Epithelial cell of prostate (primary cell): ENCODE measurements at places on chromosomes 12 and 14.
A peak's percentile ranks its signal among the peaks of the same experiment; 100 is the strongest.

- DNase-seq, result no peak
These were observed 27.9 kb downstream of the TMEM30B start for GRCh38 chr14:61253064-61253738.

- no peak for DNase-seq
These were observed 92.9 kb downstream of the TMEM30B start for GRCh38 chr14:61188196-61188595.

DNA sequence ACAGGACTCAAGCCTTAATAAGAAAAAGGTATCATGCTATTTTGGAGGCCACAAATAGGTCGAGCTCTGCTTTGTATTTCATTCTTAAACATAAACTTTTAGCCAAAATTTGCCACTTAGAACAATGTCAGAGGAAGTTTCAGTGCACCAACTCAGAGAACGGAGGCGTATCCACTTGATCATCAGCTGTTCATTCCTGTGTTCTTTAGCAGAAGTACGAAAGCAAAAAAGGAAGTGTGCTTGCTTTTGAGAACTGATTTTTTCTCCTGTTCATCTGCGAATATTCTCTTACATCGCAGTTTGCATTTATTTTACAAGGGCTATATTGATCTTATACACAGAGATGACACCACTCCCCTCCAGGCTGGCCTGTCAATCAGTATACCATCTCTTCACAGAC lies 188.6 kb upstream of the SOX5 start:
- DNase-seq, result no peak

DNA sequence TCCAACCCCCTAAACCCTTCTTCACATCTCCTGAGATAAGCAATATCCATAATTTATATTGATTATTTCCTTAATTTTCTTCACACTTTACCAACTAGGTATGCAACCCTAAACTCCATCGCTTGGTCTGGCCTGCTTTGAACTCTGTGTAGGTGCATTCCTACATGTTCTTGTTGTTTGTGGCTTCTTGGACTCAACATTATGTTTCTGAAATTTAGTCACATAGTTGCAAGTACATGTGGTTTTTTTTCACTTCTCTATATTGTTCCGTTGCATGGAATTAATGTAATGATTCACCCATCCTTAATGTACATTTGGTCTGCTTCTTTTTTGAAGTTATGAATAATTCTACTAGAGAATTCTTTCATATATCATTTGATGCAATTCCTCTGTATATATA lies 1.6 kb upstream of the TAS2R30 start:
- DNase-seq, result no peak

- no peak for DNase-seq
These were observed 9.1 kb downstream of the SLC15A4 start for GRCh38 chr12:128814411-128815261.

- peak; percentile 31 for DNase-seq
These were observed 67.3 kb downstream of the SPTB start for GRCh38 chr14:64812412-64812811.

GRCh38 chr12:49352351-49352750 lies 5.7 kb downstream of the DNAJC22 start:
- no peak for DNase-seq

DNA sequence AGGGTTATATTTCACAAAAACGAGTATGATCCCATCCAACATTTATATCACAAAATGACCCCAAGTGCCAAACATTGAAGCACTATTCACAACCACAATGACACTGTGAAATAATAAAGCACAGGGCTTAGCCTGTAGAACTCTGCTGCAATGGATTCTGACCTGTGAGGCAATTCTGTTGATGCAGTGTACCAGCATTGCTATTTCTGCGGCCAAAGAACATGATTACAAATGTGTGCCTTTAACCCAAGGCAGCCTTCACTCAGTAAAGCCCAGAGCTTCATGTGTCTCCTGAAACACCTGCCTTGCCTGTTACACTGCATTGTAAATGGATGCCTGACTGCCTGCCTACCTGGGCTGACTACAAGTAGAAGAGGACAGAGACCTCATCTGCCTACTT lies 158.0 kb downstream of the PPM1H start:
- no peak for DNase-seq

DNA sequence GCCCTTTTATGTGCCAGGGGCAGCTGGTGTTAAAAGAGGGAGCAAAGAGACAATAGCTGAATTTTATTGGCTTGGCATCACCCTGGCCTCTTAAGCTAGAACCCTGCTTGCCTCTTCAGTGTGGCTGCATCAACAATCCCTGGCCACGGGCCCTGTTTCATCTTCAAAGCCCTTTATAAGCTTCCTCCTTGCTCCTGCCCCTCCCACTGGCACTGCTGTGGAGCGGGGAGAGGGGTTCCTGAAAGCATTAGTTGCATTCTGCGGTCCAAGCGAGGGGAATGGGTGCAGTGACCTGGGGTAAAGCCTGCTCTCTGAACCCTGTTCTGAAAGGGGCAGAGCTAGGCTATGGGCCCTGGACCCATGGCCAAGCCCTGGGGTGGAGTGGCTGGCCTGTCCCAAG lies 220 bp upstream of the KRT83 start:
- no peak for DNase-seq

- no peak for DNase-seq
These were observed 180.1 kb downstream of the DACT1 start for GRCh38 chr14:58817846-58818245.

DNA sequence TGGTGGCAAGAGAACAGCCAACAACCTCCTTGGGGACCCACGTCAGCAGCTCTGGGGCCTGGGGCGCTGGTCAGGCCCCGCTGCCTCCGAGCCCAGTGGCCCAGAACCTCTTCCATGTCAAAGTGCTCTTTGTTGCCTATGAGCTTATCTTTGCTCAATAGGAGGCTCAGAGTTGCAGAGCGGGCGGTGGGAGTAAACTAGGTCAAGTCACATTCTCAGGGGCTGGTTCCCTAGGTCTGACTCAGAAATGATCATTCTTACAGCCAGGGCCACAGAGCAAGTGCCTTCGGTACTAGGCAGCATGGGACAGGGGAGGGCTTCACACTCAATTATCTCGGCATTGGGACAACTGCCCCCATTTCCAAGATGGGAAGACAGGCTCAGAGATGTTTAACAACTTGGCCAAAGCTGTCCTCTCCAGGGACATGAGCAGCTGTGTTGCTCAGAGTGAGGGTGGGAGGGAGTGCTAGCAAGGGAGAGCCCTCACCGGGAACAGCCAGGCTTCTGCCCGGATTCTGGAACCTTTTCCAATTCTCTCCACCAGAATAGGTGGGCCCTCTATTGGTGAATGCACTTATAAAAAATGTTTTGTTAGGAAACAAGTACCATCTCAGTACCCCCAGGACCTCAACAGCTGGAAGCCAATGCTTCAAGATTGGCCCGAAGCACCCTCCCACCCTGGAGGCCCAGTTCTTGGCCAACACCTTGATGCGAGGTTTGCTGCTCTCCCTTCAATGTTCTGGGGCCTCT lies 11.9 kb downstream of the SLC25A29 start:
- DNase-seq, result no peak

DNA sequence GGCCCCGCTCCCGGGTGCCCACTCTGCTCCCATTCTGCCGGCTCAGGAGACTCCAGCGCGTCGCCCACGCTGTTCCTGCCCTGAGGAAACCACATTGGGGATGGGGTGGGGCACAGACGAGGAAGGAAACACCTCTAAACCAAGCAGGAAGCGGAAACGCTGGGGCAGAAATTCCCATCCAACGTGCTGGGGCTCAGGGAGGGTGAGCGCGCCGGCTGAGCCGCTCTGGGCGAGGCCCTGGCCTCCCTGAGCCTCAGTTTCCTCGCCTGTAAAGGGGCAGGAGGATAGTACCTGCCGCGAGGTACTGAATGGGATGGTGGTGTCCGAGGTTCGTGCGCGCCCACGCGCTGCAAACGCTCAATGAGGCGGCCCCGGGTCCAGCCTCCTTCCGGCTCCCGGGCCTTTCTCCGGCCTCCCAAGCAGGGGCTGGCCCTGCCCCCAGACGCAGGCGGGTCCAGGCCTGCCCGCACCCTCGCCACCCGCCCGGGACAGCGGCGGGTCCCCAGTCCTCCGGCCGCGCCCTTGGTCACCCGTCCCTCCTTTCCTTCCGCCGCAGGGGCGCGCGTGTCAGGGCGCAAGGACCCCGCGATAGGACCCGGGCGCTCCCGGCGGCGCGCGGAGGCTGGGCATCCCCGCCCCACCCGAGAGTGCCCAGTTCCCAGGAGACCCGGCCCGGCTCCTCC lies 673 bp downstream of the BEGAIN start:
- DNase-seq, result peak; percentile 29

DNA sequence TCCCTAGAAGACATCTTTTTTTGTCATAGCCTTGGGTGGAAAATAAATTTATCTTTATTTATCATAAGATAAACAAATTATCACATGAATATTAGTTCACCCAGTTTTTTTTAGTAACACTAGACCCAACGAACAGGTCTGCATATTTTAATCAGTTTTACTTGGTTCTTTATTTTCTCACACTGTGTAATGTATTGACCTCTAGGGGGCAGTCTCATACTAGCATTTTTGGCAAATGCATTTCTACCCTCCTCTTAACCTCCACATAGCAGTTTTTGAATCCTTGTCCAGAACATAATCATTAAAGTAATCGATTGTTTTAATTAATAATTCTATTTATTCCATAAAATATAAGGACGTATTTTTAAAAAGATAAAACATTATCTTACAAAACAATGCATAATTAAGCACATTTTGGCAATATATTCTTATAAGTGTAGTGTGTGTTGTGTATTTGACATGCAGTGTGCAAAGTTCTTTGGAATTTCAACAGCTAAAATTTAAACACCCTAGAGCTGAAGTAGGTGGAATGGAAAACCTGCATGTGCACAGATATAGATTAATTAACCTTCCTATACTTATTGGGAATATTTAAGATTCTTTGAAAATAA lies 31.6 kb upstream of the PTPRQ start:
- DNase-seq, result no peak

GRCh38 chr12:124169577-124170284 lies 125.2 kb upstream of the RFLNA start:
- DNase-seq, result no peak

- no peak for DNase-seq
These were observed 513 bp downstream of the HOXC11 start for GRCh38 chr12:53973236-53974042.

- no peak for DNase-seq
These were observed 108.1 kb downstream of the MDGA2 start for GRCh38 chr14:47567273-47567672.

DNA sequence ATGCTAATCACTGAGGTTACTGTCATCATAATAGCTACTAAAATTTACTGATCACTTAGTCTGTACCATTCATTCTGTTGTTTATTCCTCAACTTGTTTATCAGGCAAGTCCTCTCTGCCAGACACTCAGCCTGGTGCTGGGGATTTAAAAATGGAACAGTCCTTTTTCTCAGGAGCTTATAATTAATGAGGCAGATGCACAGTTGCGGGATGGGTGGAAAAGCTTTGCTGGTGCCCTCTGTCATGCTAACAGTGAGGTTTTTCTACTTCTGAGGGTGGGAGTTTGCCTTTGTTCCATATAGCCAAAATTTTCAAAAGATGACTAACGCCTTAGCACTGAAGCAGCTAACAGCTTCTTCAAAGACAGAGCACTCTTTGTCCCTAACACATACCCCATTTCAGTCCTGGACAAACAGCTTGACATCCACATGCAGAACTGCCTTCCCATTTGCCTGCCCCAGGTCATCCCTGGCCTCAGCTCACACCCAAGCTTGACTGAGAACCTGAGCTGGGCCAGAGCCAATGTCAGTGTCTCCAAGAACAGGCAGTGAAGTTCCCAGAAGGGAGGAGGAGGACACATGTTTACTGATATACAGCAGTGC lies 30.8 kb upstream of the HSPB8 start:
- DNase-seq, result no peak

GRCh38 chr12:104687823-104688573 lies 231.2 kb downstream of the CHST11 start:
- DNase-seq, result no peak

DNA sequence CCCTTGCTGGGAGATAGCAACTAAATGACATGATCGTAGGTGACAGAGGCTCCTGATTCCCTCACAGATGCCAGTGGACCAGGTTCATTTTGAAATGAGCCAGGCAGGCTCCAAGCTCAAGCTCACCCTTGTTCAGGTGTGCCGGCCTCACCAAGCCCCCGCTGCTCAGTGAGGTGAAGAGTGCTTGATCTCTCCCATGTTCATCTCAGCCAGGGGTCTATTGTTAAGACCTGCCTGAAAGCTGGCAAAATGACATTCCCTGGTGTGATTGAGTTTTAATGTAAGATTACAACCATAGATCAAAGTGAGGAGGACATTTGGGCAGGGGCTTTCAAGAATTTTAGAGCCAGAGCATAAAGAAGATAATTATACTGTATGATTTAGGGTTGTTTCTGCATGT lies 497.9 kb downstream of the EGLN3 start:
- DNase-seq, result no peak

DNA sequence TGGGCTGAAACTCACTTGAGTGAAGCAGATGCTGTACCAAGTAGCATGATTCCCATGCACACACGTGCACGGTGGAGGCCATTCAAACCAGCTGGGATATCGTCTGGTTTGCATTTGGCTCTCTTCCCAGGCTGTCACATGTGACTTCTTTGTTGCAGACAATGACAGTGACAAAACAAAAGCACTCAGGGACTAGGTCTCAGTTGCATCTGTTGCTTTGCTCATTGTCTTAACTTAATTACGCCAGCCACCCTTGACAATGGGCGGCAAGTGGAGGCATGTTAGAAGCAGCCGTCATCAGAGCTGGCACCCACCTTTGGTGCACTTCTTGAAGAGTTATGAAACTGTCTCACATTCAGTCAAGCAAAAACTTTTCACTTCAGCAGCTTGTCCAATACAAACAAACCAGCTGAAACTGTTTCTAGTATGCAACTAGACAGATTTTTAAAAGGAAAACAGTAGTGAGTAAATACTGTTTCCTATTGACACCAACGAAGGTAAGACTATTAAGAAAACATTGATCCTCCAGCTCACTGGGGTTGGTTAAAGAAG lies 74.3 kb downstream of the IGF1 start:
- peak; percentile 58 for DNase-seq

DNA sequence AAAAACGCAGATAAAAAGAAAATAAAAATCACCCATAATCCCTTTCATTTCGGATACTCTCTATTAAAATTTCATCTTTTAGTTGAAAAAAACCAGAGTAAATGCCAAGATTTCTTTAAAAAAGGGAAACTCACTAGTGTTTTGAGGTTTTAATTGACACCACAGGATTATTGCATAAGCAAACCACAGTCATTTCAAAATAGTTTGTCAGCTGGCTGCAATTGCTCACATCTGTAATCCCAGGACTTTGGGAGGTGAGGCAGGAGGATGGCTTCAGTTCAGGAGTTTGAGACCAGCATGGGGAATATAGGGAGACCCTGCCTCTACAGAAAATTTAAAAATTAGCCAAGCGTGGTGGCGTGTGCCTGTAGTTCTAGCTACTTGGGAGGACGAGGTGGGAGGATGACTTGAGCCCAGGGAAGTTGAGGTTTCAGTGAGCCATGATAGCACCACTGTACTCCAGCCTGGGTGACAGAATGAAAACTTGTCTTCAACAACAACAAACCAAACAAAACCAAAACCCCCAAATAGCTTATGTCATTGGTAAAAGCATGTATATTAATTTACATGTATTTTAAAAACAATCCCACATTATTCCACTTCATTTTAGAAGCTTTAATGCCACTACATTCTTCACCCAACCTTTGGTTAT lies 48.8 kb downstream of the SYNE2 start:
- no peak for DNase-seq

- DNase-seq, result no peak
These were observed 262.5 kb upstream of the CAND1 start for GRCh38 chr12:67006610-67007009.

GRCh38 chr14:57066463-57066862 lies 202.2 kb downstream of the EXOC5 start:
- DNase-seq, result no peak
